ENCODE measurements at places on chromosomes 7 and 10.

GRCh38 chr7:46969303-46970130, 612.4 kb downstream of the TNS3 start:
- no peak for DNase-seq

DNA sequence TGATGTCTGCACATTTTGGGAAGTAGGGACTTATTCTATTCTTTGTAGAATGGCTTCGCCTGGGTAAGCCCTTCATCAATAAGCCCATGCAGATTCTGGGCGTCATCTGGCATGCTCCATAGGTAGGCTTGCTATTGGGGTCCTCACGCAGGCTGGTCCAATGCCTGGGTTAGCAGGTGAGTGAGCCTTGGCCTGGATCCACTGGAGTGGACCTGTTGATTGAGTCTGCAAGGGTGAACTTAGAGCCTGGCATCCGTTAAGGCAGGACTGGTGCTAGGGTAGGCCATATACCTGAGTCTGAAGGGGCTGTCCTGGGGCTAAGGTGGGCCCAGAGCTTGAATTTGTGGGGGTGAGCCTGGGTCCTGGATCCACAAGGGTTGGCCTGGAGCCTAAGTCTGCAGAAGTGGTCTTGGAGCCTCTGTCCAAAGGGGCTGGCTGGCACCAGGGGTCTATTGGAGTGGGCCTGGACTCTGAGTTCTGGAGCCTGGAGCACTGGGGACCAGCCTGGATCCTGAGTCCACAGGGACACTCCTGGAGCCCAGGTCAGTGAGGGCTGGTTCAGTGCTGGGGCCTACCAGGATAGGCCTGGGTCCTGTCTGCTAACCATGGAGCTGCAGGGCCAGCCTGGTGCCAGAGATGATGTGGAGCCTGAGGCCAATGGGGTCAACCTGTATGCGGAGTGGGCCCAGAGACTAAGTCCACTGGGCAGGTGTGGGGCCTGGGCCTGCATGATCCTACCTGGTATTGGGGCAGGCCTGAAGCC, 297.7 kb downstream of the PTPRN2 start:
- no peak for DNase-seq

- no peak for DNase-seq
Observed at GRCh38 chr7:158401826-158402225, 185.8 kb downstream of the PTPRN2 start.

DNA sequence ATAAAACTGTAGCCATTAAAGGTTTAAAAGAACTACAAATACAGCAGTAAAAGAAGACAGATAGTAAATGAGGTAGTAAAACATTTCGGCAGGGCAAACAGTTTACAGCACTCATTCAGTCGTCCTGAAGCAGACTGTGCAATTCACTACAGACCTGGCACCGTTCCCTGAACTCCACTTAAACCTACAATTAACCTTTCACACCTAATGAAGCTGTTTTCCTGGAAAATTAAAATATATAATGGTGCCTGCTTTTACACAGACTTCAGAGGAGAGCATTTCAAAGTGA, 335.3 kb downstream of the GFRA1 start:
- DNase-seq: no peak

GRCh38 chr10:70380350-70381135, 1.9 kb downstream of the LRRC20 start:
- no peak for DNase-seq

GRCh38 chr7:92747041-92747835, 89.1 kb downstream of the CDK6 start:
- no peak for DNase-seq

DNA sequence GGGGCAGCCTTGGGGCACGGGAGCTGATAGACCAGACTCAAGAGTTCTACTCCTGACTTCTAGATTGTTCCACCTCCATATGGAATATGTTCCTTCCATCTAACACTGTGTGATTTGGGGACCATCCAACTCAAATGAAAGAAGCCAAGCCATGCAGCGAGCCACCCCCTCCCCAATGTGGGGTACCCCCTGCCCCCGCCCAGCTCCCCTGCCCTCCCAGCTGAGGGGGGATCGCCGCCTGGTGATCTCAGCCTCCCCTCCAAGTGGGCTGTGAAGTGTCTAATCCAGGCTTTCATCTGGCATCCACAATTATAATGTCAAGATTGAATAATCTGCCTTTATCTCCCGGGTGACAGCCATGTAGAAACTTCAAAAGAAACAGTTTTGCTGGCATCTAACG, 246.1 kb downstream of the RPS24 start:
- DNase-seq: no peak

GRCh38 chr10:1142596-1142995, 86.4 kb downstream of the WDR37 start:
- no peak for DNase-seq

DNA sequence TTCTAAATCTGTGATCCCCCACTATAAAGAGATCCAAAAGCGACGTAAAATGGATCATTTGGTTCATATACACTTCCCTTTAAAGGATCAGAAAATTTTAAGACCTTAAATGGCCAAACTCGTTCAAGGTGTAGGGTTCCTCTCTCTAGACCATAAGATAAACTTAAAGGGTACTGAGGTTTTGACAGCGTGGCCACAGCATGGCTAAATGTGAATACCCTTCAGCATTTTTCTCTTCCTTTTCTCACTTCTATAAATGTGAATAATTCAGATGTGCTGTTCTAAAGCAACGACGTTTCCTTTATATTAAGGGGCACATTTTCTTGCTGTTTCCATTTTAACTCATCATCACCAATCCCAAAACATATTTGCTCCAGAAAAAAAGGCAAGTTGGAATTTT, 5.2 kb downstream of the ZCWPW1 start:
- DNase-seq: no peak
